ENCODE measurements at places on chromosomes 3 and 15.
A peak's percentile ranks its signal among the peaks of the same experiment; 100 is the strongest.

DNA sequence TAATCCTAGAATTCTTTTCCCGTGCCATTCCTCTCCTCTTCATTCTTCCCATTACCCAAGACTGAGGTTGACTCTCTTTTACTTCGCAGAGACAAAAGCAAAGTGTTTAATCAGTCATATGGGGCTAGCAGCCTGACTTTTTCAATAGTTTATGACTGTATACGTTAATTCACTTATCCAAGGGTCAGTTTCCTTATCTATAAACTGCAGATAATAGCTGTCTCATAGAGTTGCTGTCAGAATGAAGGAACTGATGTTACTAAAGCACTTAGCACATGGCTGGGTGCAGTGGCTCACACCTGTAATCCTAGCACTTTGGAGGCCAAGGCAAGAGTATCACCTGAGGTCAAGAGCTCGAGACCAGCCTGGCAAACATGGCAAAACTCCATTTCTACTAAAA is 43.5 kb upstream of the ULK4 start:
- DNase-seq: no peak

GRCh38 chr3:16402451-16402850 is 111.0 kb downstream of the RFTN1 start:
- no peak for DNase-seq

DNA sequence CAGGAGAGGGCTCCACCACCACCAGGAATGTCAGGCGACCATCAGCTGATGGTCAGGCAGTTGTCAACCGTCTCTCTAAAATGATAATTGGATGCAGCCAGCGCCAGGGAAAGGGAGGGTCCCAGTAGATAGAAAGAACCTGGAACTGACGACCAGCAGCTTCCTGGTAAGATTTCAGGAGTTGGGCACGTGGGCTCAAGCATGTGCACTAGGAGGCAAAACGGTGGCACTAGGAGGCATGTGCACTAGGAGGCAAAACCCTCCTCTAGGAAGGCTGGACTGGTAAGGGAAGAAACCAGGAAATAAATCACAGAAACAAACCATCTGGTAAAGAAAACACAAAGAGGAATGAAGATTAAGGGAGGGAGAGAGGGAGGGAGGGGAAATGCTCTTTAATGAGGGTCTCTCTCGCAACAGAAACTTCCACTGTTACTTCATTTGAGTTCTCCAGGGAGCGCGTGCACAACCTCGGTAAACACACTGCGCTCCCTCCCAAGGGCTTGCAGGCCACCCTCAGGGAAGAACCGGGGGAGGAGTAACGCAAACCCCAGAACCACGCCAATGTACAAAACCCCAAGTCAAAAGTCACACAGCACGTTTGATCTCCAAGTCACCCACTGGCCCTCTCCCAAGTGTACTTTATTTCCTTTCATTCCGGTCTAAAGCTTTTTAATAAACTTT is 116.7 kb downstream of the XXYLT1 start:
- no peak for DNase-seq

- no peak for DNase-seq
Observed at GRCh38 chr3:35721628-35722027, 82.3 kb downstream of the ARPP21 start.

DNA sequence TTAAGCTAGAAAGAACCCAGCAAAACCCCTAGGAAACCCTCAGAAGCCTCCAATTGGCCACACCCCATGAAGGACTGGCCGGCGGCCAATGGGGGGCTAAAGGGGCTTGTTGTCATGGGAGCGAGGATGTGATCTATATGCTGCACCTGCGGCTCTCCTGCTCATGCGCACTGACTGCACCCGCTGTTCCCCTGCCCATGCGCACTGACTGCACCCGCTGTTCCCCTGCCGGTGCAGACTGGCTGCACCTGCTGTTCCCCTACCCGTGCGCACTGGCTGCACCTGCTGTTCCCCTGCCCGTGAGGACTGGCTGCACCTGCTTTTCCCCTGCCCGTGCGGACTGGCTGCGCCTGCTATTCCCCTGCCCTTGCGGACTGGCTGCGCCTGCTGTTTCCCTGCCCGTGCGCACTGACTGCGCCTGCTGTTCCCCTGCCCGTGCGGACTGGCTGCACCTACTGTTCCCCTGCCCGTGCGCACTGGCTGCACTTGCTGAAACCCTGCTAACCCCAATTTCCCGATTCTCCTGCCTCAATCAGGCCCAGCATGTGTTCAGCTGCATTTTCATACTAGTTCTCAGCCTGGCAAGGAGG is 16.8 kb upstream of the MCCC1 start:
- DNase-seq: peak; percentile 97

DNA sequence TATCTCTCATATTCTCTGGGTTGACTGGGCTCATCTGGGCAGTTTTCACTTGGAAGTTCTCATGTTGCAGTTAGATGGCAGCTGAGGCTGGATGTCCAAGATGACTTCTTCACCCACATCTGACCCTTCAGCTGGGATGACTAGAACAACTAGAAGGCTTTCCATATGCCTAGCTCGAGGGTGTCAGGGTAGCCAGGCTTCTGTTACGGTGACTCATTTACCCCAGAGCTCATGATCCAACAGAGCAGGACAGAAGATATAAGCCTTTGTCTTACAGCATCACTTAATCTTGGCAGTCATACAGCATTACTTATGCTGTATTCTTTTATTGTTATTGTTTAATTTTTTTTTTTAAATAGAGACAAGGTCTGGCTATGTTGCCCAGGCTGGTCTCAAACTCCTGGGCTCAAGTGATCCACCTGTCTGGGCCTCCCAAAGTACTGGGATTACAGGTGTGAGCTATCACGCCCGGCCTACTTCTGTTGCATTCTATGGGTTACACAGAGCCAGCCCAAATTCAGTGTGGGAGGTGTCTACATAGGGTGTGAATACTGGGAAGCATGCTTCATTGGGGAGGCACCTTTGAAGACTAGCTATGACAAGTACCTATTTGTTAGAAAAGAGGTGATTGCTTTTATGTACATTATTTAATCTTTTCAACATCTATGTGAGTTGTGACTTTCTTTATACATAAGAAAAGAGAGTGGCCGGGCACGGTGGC is 10.7 kb downstream of the HMCES start:
- DNase-seq: no peak

- no peak for DNase-seq
Observed at GRCh38 chr3:64977308-64978100, 289.7 kb upstream of the ADAMTS9 start.
